ENCODE measurements at places on chromosomes 11 and 22. TPM values are rescaled to one million over a fixed set of nuclear protein-coding genes. Genes with fewer than 3 reads are reported as not detected.

The PGA5 gene
- 0.69 TPM for total RNA-seq

The DRD4 gene
- not detected for total RNA-seq

DNA sequence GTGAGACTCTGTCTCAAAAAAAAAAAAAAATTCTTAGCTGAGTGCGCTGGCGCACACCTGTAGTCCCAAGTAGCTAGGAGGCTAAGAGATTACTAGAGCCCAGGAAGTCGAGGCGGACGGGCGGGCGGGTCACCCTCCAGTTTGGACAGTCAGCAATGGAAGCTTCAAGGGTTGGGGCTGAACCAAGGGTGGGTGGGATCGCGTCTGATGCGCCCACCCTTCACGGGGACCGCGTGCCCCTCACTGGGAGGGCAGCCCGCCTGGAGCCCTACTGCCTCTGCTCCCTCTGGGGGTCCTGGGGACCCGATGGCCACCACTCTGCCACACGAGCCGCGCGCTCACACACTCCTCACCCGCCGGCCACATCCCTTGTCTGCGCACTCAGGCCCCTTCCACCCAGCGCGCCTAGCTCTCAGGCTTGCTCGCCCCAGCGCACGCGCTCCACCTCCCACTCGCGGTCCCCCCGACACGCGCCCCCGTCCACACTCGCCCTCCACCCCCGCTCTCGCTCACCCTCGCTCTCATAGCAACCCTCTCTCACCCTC is 494 bp downstream of the CHID1 start:
- DNase-seq: no peak

DNA sequence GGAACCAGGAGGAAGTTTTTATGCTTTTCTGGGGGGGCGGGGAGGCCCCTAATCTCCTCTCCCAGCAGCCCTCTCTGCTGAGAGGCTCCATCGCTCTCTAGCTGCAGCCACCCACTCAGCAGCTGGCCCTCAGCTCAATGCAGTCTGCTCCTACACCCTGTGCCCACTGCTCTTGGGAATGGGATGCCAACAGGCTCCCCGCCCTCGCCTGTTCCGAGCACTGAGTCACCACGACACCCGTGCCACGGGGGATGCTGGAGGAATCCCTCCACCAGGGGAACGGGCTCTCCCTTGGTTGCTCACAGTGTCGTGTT is 23.5 kb upstream of the SUSD2 start:
- DNase-seq: no peak

- no peak for DNase-seq
These were observed 4.2 kb downstream of the MYRF start for GRCh38 chr11:61756452-61757212.

DNA sequence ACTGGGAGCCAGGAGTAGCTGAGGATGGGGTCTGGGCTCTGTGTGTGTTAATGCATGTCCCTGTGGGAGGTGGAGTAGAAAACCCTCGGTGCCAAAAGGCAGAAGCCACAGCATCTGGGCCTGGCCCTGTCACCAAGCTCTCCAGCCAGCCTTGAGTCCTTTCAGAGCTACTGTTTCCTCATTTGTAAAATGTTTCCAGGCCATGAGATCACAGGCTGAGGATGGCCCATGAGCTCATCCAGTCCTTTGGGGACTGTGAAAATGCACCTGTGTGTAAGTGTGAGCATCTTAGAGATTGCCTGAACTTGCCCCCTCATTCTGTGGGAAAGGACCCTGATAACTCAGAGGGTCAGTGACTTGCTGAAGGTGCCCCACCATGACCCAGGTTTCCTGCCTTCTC is 9.1 kb downstream of the ANKK1 start:
- DNase-seq: no peak

Measured in urinary bladder (tissue), 4 donors.